ENCODE measurements at places on chromosomes 7 and 10.

- no peak for DNase-seq
Observed at GRCh38 chr10:37572206-37572605, 285.2 kb downstream of the ZNF248 start.

- no peak for DNase-seq
Observed at GRCh38 chr10:35063837-35064454, 26.2 kb downstream of the CUL2 start.

GRCh38 chr10:98391065-98391464 is 23.9 kb downstream of the PYROXD2 start:
- no peak for DNase-seq

GRCh38 chr7:134804854-134805253 is 25.4 kb downstream of the CALD1 start:
- no peak for DNase-seq

DNA sequence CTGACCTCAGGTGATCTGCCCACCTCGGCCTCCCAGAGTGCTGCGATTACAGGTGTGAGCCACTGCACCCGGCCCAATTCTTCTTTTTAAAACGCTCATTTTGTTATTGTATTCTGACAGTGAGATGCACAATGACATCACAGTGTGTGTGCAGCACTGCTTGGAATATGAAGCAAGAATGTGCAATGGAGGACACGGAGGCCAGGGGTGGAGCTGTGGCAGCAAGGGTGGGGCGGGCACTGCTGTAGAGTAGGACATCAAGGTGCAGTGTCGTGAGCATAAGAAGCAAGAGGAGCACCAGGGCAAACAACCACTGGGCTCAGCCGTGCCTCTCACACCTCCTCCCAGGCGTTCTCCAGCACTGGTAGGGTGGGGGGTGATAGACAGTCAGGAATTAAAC is 26.8 kb upstream of the GRID1 start:
- no peak for DNase-seq

DNA sequence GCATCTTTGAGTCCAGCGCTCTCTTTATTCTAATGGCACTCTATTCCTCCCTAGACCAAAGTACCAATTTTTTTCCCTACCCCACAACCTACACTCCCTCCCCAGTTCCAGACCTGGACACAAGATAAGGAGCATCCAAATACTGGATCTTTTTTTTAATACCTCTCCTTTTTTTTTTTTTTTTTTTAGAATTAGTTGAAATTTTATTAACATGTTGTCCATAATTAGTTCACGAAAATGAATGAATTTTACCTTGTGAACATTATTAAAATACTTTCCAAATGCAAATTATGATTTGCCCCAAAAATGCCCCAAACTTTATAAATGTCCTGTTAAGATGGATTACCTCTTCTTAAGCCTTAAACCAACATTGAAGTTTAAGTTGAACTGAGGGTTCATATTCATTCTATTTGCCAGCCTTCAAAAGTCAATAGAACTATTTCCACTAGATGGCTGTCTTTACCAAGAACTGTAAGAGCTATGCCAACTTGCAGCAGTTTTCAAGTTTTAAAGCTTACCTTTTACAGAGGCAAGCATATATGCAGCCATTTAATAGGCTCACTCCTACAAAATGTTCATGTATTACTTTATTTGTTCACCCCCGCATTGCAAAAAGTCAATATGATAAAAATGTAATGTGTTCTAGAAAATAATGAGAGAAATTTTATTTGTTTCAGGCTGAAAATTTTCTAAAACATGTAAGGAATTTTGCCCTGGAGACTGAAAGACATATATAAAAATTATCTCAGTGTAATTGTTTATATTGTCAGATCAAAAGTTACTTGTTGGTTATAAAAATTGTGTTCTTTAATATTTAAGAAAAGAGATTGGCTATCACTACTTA is 39.7 kb upstream of the TNKS2 start:
- no peak for DNase-seq

DNA sequence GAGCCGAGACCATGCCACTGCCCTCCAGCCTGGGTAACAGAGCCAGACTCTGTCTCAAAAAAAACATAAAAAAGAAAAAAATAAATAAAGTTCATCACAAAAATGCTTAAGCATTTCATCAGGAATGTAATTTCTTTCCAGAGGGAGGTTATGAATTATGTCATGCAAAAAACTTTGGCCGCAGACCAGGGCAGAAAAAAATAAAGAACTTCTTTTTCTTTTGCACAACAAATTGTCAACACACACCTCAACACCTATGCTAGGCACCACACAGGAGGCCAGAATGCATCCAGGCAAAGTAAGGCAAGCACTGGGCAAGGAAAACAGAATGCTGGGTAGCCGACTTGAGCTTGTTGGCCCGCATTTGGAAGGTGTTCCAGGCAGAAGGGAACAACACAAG is 3.9 kb downstream of the C10orf62 start:
- no peak for DNase-seq

GRCh38 chr10:61882621-61883370 is 18.7 kb upstream of the ARID5B start:
- DNase-seq: no peak

GRCh38 chr7:40697653-40698052 is 562.8 kb downstream of the SUGCT start:
- no peak for DNase-seq

GRCh38 chr10:76550806-76551205 is 1086.8 kb downstream of the KCNMA1 start:
- no peak for DNase-seq

- no peak for DNase-seq
Observed at GRCh38 chr7:87512906-87513305, 37.4 kb upstream of the ABCB4 start.

DNA sequence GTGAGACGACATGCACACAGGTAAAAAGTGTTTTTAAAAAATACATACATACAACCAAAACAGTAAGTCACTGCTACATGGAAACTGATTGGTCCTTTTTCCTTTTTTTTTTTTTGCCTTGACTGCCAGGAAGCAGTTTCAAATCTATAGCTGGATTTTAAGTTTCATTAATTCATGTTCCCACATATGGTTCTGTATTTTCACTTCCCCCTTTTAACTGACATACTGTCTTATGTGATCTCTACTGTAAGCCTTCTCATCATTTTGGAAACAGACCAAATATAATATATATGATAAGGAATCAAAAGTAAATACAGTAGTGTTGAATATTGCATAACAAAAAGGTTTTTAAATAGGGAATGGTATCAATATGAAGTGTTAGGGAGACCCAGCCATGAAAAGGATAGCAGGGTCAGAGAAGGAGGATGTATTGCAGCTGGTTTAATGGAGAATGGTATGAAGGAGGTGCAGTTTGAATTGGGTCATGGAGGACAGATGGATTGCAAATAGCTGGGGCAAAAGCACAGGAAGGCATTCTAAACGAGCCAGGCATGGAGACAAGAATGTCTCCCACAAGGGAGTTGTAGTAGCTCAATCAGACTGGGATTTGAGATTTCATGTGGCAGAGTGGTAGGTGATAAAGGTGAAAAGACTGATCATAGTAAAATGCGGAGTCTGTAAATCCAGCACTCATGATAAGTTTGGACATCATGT is 5.4 kb downstream of the CAV1 start:
- DNase-seq: no peak

- no peak for DNase-seq
Observed at GRCh38 chr7:37018954-37019353, 294.7 kb upstream of the AOAH start.

Measured in naive thymus-derived CD8-positive, alpha-beta T cell (primary cell).